ENCODE measurements at places on chromosomes 12 and 14.

GRCh38 chr12:72369423-72369959, 97.3 kb downstream of the TRHDE start:
- no peak for DNase-seq

- no peak for DNase-seq
These were observed 80.8 kb downstream of the MYRFL start for GRCh38 chr12:69905801-69906200.

GRCh38 chr12:39958377-39958776, 147.5 kb downstream of the SLC2A13 start:
- DNase-seq, result no peak

DNA sequence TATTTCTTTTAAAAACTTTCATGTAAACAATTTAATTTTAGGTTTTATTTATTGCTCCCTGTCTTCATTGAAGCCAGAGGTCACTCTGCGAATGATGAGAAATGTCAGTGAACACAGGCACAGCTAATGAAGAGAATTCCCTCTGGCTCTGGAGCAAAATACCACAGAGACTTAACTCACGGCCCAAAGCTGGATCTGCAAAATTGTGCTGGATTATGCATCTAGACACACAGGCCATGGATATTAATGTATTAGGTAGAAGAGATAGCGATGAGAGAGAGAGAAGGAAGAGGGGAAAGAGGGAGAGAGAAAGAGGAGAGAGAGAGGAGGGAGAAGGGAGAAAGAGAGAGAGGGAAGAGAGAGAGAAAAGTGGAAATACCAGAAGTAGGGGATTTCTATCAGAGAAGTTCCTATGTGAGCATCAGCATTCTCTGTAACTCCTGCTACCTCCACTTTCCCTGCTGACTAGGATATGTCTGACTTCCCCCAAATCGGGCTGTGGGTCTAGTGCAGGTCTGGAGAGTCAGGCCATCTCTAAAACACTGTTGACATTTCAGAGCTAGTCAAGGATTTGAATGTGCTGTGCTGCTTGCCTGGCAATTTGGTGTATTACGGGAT, 3.7 kb downstream of the ARHGDIB start:
- no peak for DNase-seq

DNA sequence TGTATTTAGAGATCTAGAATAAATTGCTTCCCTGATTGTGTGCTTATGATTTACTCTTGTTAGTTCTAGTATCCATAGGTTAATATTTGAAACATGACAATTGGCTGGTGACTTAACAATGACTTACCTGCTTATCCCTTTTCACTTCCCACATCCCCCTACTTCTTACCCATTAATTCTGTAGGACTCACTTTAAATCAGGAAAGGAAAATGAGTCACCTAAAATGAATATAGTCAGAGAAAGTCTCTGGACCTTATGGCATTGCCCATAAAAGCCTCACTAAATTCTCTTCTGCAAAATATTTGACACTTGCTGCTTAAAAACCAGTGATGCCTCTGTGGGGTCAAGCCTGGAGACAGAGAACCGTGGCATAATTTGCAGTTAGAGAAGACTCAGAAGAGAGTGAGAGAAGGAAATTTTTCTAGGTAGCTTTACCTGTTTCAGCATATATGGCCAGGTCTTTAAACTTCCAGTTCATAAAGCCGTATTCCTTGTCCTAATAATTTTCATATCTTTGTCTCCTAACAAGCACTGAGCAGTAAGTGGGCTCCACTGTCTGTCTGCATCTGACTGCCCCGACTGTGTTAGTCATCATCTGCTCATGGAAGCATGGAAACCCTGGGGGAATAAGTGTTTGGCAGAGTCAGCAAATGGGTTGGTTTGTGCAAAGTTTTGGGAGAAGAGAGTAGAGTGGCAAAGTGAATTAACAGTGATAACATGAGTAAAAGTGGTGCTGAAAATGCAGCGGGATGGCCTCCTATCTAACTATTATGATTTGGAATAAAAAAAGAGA, 294.4 kb downstream of the AKAP6 start:
- no peak for DNase-seq

GRCh38 chr12:83473408-83474095, 786.8 kb downstream of the TMTC2 start:
- no peak for DNase-seq

GRCh38 chr12:47238669-47239114, 158.9 kb upstream of the AMIGO2 start:
- DNase-seq, result no peak

GRCh38 chr14:51544901-51545300, 106.8 kb upstream of the FRMD6 start:
- no peak for DNase-seq

- DNase-seq, result no peak
These were observed 24.8 kb downstream of the SLC39A9 start for GRCh38 chr14:69423279-69423678.

- no peak for DNase-seq
These were observed 53.0 kb downstream of the PEX5 start for GRCh38 chr12:7242176-7243101.

Data from breast epithelium (tissue), 4 donors.